ENCODE measurements at places on chromosomes 2 and 18. TPM values are rescaled to one million over a fixed set of nuclear protein-coding genes. Genes with fewer than 3 reads are reported as not detected.

- no peak for DNase-seq
Measured at GRCh38 chr2:164796999-164797398, 44.6 kb downstream of the COBLL1 start.

- no peak for DNase-seq
Measured at GRCh38 chr2:128834207-128834879, 515.7 kb upstream of the HS6ST1 start.

GRCh38 chr2:104845946-104846785 is 7.7 kb upstream of the POU3F3 start:
- no peak for DNase-seq

DNA sequence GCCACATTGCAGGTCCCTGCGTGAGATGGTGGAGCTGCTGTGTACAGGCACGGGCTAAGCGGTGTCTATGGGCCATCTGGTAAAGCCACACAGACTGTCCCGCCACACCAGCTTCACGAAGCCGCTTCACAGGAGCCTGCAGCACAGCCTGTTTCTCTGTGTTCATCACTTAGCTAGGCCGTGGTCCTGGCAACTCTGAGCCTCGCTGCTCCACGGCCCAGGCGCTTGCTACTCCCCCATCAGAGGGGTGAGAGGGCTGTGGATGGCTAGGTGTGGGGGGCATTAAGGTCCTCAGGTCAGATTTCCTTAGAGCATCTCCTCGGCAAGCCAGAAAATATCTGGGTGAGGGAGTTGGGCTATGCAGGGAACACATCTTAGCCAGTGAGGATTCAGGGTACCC is 225.7 kb downstream of the GLI2 start:
- no peak for DNase-seq

- peak; percentile 51 for DNase-seq
Measured at GRCh38 chr2:238895891-238896600, 48.2 kb downstream of the TWIST2 start.

DNA sequence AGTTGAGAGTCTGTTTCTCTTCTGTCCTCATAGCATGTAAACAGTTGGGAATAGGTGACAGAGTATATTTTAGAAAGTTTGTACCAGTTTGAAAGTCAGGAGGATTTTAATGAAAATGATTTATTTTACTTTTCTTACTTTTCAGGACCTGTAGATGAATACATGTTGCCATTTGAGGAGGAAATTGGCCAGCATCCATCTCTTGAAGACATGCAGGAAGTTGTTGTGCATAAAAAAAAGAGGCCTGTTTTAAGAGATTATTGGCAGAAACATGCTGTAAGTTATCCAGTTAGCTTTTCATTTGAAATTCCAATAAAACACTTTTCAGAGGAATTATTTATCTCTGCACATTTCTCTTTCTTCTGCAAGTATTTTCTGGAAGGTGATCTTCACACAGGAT is 81.1 kb downstream of the ACVR2A start:
- no peak for DNase-seq

DNA sequence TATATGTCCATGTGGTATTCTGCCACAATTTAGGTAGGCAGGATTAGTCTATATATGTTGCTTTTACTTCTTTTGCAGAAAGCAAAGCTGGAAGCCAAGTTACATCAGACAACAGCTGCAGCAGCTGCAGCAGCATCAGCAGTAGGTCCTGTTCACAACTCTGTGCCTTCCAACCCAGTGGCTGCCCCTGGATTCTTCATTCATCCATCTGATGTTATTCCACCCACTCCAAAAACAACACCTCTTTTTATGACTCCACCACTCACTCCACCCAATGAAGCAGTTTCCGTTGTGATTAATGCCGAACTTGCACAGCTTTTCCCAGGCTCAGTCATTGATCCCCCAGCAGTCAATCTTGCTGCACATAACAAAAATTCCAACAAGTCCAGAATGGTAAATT is 107.6 kb downstream of the BIRC6 start:
- DNase-seq: no peak

- no peak for DNase-seq
Measured at GRCh38 chr2:29065068-29065811, 9.1 kb downstream of the PCARE start.

- DNase-seq: no peak
Measured at GRCh38 chr2:226325526-226325925, 474.1 kb downstream of the IRS1 start.

GRCh38 chr2:239469106-239469960 is 68.5 kb upstream of the HDAC4 start:
- no peak for DNase-seq

GRCh38 chr2:175743011-175743410 is 259.1 kb downstream of the LNPK start:
- DNase-seq: no peak

- no peak for DNase-seq
Measured at GRCh38 chr2:14428056-14428455, 204.5 kb upstream of the LRATD1 start.

DNA sequence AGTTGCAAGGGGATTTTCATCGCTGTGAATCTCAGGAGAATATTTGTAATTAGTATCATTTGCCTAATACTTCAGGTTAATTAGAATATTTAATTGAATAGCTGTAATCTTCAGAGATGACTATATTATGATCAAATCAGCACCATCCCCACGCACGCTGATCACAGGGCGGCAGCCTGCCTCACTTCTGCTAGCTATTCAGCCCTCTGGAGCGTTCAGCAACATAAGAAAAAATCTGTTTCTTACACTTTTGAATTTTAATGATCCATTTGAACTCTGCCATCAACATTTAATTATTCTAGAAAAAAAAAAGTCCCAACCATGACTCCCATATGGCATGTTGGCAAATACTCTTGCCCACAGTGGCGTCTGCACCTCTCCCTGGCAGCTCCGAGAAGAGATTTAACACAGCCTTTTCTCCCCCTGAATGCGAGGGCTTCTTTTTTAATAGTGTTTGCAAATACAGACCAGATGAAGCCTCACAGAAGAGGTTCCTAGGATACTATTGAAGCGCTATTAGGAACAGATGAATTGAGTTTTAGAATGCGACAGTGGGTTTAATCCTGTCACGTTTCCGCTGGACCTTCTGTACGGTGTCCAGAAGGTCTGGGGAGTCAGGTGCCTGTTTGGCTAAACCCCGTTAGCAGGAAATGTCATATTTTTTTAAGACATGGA is 731.9 kb upstream of the SALL3 start:
- DNase-seq: no peak

- peak; percentile 63 for DNase-seq
Measured at GRCh38 chr2:191846515-191847476, at the start of gene CAVIN2. TSS of gene CAVIN2 (minus strand) at chr2:191847088. CDS start at chr2:191846925, 163 bp downstream.

- DNase-seq: no peak
Measured at GRCh38 chr18:50869150-50869549, 9.8 kb upstream of the ME2 start.

DNA sequence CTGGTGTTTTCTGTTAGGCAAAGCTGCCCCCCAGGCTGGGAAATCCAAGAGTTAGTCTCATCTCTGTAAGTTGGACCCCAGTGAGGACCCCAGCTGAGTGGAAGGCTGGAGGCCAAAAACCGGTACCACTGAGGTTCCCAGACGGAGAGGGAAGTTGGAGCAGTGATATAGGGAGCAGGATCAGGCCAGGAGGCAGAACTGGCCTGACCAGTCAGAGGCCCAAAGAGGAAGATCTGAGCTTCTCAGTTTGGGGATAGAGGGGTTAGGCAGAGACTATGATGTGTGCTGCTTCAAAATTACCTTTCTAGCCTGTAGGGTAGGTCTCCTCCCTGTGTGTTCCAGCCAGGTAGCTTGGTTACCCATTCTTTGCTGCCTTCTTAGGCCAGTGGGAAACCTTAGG is 4.6 kb upstream of the RNF181 start:
- DNase-seq: peak; percentile 1

- no peak for DNase-seq
Measured at GRCh38 chr2:10136101-10136934, 13.8 kb downstream of the RRM2 start.

GRCh38 chr18:27413495-27414401 is 228.6 kb upstream of the CHST9 start:
- DNase-seq: no peak

DNA sequence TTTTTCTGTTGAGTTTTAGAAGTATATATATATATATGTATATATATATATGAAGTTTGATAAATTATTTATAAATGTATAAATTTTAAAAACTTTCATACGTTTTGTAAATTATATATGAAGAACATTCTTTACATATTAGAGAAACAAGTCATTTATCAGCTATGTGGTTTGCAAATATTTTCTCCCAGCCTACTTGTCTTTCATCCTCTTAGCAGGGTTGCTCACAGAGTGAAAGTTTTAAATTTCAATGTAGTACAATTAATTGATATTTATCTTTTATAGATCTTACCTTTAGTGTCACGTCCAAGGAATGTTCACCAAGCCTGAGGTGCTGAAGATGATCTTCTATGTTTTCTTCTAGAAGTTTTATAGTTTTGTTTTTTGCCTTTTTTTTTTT is 78.3 kb upstream of the HS6ST1 start:
- DNase-seq: no peak

DNA sequence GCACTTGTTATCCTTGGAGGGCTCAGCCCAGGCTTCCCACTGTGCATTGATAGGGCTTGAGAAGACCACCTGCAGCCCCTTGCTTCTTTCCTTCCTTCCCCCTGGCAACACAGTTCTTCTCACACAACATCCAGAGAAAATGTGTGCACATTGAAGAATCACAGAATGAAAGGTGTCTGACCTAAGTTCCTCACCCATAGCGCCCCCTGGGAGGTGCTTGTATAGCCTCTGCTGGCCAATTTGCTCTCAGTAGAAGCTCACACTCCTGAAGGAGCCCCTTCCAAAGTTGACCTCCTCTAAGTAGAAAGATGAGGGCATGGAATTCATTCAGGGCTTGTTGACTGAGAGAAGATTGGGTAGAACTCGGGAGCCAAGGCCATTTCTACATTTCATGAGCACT is 758.4 kb upstream of the KLHL29 start:
- no peak for DNase-seq

DNA sequence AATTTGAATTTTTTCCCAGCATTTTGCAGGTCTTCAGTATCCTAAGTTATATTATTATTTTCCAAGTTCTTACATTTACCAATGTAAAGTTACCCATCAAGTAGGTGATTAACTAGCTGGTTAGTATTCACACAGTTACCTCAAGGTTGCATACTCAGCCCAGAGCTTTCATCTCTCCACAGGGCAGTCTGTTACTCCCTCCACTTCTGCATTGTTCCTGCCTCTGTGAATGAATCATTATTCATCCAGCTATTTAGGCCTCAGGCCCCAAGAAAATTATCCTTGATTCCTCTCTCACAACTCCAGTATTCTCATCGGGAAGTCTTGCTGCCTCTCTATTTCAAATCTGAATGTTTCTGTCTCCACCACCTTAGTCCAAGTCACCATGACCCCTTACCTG is 92.2 kb downstream of the SMC6 start:
- no peak for DNase-seq

GRCh38 chr2:70723286-70723885 is 44.6 kb downstream of the ADD2 start:
- no peak for DNase-seq

GRCh38 chr2:70103531-70104061 is 16.3 kb downstream of the PCBP1 start:
- no peak for DNase-seq

GRCh38 chr2:34652636-34653035 is 1053.5 kb upstream of the FAM98A start:
- no peak for DNase-seq

DNA sequence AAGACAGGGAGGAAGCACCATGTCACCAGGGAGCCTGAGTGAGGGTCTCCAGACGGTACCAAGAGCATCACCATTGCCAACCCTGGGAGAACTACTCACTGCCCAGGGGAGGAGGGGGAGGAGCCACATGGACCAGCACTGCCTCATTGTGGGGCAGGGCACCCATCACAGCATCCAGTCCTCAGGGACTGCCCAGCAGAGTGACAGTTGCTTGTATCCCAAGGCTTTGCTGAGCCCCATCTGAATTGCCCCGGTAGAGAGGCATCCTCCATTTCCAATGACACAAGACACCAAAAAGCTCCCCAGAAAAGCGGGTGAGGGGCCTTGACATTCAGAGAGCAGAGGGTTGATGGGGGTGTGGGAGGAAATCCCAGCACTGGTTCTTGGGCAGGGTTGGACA is 6.8 kb upstream of the CIB4 start:
- DNase-seq: no peak

DNA sequence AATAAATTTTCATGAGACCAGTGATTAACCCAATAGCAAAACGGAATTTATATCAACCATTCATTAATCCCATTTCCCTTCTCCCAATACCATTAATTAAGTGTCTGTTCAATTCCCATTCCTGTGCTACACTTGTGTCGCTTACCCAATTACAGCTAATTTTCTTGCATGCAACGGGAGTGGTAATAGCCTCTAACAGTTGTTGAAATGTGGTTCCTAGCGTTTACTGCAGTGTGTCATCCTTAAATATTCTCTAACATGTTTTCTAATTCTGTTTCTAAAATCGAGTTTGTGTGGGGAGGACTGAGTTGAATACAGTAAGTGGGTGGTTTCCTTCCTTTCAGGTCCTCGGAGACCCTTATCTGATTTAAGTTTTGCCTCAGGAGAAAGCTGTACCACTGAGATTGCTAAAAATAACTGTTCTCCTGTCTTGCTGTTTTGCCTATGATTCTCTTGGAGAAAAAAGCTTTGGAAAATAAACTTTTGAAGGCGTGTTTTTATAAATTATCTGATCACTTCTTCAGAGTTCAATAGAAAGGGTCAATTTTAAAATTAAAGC is 59.3 kb upstream of the LRRTM1 start:
- no peak for DNase-seq

- no peak for DNase-seq
Measured at GRCh38 chr2:126885751-126886210, 12.9 kb upstream of the TEX51 start.

DNA sequence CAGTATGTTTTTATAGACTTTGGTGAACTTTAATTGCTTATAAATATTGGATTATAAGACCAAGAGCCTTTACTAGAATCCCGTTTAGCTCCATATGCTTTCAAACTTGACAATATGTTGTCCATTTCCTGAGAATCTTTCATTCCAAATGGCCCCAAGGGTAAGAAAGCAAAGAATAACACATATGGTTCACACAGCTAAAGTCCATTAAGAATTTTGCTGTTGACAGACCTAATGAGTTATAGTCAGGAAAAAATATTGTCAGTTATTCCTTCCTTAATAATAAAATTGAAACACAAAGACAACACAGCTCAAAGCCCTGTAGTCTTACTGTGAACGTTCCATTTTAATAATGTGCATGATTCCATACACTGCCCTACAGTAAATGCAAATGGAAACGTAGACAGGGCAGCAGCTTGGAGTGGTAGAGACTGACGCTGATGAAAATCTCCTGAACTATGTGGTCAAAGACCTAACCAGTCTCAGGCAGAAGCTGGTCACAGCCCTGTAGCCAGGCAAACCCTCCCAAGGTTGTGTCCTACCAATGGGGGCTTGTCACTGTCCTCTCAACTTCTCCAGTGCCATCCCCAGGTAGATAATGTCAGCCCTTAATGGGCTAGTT is 49.0 kb upstream of the ATIC start:
- no peak for DNase-seq

SKA1 gene
- total RNA-seq: 1.0 TPM

ALLC gene
- not detected for total RNA-seq

ITGB6 gene
- total RNA-seq: 19.7 TPM

SLC30A3 gene
- not detected for total RNA-seq

EPG5 gene
- total RNA-seq: 18.0 TPM

AGXT gene
- total RNA-seq: 3.0 TPM

LONRF2 gene
- total RNA-seq: 0.21 TPM

C2orf81 gene
- 0.49 TPM for total RNA-seq

SPP2 gene
- not detected for total RNA-seq

TPO gene
- total RNA-seq: 4.3 TPM

MITD1 gene
- total RNA-seq: 18.2 TPM

LDLRAD4 gene
- total RNA-seq: 33.6 TPM
